Gastrocnemius medialis (tissue), 4 donors: ENCODE measurements at places on chromosomes 3 and 15. TPM values are rescaled to one million over a fixed set of nuclear protein-coding genes. Genes with fewer than 3 reads are reported as not detected.

CMTM7 gene
- 1.1 TPM for total RNA-seq

TMEM212 gene
- total RNA-seq, result not detected

DNAH12 gene
- not detected for total RNA-seq

COL7A1 gene
- 1.7 TPM for total RNA-seq

FEZF2 gene
- total RNA-seq, result not detected

CYP1A1 gene
- total RNA-seq, result 3.0 TPM
